ENCODE measurements at places on chromosomes 12 and 14.

- no peak for DNase-seq
Measured at GRCh38 chr12:23699031-23699430, 250.4 kb downstream of the SOX5 start.

DNA sequence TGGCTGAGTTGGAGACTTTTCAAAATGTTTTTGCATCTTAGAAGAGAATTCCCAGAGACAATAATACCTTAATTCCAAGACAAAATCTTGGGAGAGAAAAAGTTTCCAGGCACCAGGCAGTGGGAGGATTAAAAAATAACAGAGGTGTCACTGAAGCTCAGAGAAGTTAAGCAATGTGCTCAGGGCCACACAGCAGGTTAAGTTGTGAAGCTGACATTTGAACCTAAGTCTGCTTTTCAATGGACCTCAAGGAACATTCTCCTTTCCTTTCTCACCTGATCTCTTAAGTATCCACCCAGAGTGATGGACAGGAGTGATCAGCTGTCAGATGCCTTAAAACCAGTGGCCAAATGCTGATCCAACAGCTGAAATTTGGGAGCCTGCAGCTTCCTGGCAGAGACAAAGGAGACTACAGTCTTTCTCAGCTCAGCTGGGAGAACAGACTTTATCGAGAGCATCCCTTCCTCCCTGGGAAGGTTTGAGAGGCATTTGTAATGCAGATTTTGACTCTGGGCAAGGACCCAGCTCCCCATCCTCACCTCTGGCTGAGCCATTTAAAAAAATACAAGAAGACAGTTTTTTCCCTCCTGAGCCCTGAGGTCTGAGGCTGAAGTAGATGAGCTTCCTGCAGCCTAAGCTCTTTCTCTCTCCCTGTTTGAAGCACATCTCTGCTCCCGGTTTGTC lies 174.9 kb upstream of the RPH3A start:
- no peak for DNase-seq

DNA sequence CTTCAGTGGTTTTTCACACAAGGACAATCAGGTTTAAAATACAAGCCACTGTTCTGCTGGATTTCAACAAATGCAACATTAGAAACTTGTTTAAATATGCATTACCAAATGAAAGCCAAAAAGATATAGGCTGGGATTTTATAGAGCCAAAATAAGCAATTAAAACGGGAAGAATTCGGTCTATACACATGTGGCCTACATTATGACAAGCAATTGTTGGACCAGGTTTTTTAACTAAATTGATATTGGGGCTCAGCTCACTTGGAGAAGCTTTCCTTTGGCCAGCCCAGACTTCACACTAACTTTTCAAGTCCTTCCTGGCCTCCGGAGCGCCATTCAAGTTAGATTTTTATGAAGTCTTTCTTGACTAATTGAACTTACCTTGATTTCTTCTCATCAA lies 16.9 kb upstream of the PDE3A start:
- no peak for DNase-seq

DNA sequence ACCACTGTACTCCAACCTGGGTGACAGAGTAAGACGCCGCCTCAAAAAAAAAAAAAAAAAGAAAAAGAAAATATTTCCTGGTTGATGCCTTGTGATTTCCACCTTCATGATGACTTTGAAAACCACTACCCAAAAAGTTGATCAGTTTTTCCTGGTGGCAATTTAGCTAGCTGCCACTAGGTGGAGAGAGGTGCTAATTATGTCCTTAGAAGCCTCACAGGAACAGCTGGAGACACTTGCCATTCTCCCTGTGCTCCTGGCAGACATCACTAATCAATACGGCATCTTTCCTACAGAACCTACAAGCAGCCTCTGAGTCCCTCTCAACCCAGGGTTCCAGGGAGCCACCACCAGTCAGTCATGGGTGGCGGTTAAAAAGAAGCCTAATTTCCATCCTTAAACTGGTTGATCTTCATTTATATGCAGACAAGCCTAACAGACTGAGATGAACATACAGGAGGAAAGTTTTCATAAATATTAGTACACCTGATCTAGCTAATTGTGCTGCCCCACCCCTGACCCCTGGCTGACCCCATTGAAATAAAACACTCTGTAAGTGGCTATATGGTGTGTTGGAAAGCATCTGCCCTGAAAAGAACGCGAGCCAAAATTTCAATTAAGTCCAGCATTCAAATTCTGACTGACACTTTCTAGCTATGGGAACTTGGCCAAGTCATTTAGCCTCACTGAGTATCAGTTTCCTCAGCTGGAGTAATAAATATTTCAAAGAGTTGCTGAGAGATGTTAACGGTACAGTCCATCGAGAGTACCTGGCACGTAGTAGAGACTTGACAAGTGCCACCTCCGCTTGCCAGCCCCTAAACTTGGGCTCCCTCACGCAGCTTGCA lies 6.2 kb upstream of the OAS1 start:
- peak; percentile 22 for DNase-seq

DNA sequence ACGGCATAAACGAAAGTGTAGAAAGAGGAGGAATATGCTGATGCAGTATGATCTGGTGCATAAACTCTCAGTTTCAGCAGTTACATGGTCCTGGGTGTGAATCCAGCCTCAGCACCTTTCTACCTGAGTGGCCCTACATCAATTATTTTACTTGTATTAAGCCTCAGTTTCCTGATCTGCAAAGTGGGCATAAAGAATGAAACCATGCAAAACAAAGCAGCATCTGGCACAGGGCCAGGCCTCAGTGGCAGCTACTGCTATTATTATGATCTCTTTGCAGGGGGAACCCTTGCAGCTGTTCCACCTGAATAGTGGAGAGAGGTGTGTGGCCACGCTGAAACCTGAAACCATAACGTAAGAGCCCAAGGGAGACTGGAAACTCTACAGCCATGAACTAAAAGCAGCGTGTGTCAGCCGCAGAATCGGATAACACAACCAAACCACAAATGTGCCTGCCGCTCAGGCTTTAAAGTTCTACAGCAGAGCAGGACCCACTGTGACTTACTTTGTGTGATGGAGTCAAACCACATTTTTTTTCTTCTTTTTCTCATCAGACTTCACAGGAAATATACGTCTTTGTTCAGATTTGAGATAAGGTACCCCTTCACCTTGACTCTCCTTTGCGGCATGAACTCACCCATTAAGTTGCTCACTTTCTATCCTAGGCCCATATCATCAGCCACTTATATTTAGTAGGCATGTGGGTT lies 29.2 kb upstream of the FOS start:
- peak; percentile 32 for DNase-seq

- no peak for DNase-seq
Measured at GRCh38 chr12:91785655-91786498, 359.8 kb downstream of the BTG1 start.

GRCh38 chr14:105492971-105493871 lies 2.2 kb downstream of the TEDC1 start:
- DNase-seq, result no peak

- DNase-seq, result no peak
Measured at GRCh38 chr14:43041976-43042375, 1435.3 kb downstream of the LRFN5 start.

GRCh38 chr12:2647186-2647585 lies 147.6 kb upstream of the FKBP4 start:
- no peak for DNase-seq

DNA sequence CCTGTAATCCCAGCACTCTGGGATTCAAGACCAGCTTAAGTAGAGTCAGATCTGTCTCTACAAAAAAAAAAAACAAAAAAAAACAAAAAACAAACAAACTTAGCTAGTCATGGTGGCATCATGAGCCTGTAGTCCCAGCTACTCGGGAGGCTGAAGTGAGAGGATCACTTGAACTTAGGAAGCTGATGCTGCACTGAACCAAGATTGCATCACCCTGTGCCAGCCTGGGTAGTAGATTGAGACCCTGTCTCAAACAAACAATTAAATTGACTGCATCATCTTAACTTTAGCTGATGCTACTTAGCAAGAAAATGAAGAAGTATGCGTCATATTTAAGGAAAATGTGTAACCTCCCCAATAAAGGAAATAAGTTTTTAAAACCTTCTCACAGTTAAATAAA lies 136.6 kb upstream of the ATXN7L3B start:
- DNase-seq, result no peak

GRCh38 chr14:42671636-42672035 lies 1065.0 kb downstream of the LRFN5 start:
- no peak for DNase-seq

DNA sequence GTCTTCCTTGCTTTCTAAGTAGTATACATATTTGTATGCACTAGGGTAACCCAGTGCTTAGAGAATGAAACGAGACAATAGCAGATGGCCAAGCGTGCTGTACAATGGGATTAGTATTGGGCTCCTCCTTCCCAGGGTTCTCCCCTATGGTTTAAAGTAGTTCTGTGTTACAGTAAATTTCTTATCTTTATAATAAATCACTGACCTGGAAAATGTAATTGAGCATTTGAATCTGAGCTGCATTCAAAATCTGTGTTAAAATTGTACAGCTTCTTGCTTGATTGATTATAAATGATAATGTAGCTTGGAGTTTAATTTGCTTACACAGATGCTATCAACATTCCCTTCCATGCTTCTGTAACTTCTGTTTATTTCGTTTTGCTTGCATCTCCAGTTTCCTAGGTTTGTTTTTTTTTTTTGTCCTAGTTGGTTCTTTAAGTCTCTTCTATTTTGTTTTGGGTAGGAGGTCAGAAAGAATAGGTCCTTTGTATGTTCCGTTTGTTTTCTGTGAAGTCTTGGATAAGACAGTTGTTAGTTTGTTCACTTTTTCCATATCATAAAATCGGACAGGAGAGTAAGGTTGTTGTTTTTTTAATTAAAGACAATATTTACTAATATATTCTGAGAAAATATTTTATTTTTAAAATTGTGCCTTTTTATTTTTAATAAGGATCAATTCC lies 171.2 kb downstream of the ERC1 start:
- no peak for DNase-seq

DNA sequence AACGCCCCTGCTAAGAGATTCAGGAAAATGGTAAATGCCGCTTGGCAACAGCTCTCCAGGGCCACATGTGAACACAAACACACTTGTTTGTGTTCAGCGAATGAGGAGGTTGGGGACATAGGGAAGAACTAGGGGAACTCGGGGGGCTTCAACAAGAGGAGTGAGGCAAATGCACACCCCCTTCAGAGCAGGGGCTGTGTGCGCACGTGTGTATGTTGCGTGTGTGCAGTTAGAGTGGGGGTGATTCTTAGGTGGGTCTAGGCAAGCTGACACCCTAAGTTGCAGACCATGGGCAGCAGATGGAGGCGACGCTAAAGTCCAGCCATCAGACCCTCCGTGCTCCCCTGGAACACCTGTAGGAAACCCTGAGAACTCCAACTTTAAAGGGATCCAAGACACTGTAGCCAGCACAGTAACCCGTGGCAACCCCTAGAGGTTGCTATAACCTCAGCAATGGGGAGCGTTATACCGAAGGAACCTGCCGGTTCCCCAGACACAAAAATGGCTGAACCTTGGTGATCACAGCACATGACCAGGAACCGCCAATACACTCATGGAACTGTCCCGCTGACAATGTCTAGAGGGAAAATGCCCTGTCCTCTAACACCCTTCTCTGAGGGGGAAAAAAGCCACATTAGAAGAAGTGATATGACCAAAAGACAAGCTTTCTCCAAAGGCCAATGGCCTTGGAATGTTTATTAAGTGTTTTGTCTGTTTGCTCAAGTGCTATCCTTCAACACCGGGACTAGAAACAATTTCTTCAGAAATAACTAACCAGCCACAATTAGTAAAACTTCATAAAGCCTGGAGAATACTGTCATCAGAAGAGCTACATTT lies 86.5 kb upstream of the CEP83 start:
- DNase-seq, result peak; percentile 55

- no peak for DNase-seq
Measured at GRCh38 chr14:88232771-88233170, 90.3 kb downstream of the KCNK10 start.

GRCh38 chr12:121240484-121241101 lies 30.7 kb downstream of the P2RX4 start:
- DNase-seq, result peak; percentile 30

GRCh38 chr12:4037747-4038312 lies 164.6 kb upstream of the PARP11 start:
- DNase-seq, result peak; percentile 35

GRCh38 chr14:24013654-24014514 lies 25.2 kb downstream of the DHRS4L2 start:
- peak; percentile 57 for DNase-seq

DNA sequence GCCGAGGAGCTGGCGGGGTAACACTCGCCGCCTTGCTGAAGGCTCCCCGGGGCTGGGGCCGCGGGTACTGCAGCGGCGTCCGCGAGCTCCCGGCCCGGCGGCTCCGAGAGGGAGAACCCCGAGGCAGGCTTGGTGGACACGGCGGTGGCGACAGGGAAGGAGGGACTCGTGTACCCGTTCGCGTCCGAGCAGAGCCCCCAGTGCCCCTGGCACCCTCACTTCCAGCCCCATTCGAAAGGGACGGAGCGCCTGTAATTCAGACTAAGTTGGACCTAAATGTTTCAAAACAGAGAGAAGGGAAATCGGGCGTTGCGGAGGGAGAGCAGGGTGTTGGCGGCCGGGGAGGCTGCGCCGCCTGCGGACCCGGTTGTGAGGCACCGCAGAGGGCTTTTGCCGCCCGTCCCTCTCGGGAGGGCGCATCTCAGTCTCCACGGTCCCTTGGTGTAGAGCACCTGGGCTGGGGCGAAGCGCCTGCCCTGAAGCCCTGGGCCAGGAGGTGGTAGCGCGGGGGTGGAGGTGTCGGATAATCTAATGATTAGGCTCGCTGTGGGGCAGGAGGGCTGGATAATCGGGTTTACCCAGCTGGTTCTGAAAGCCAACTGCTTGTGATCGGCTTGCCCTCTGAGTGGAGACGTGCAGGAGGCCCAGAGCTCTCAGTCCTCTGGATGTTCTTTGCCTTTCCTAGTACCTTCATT lies 771 bp downstream of the DAAM1 start:
- no peak for DNase-seq

DNA sequence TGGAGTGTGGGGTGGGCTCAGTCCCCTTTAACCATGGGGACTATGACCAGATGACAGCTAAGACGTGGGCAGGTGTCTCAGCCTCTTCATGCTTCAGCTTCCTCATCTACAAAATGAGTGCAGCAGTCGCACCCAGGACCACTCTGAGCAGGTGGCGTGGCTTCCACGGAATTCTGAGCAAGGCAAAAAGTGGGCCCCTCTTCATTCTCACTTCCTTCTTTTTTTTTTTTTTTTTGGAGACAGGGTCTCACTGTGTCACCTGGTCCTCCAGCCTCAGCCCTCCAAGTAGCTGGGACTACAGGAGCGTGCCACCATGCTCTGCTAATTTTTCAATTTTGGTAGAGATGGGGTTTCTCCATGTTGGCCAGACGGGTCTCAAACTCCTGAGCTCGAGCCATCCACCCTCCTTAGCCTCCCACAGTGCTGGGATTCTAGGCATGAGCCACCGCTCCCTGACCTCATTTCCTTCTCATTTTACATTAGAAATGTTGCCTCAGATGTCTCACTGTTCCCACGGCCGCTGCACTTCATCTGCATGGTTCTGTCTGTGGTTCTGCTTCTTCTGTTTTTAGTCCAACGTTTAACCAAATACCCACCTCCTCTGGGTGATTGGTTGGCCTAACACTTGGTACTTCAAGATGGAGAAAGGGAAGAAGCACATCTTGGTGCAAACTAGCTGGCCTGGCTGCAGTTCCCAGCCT lies 41.3 kb upstream of the BCL7A start:
- peak; percentile 42 for DNase-seq
